ENCODE measurements at places on chromosomes 11 and 22. TPM values are rescaled to one million over a fixed set of nuclear protein-coding genes. Genes with fewer than 3 reads are reported as not detected.

The E2F8 gene
- 0.33 TPM for total RNA-seq

The IL10RA gene
- total RNA-seq: not detected

The OSM gene
- total RNA-seq: not detected

The OR52I1 gene
- total RNA-seq: not detected

The MS4A4E gene
- not detected for total RNA-seq

The IL18BP gene
- 1.6 TPM for total RNA-seq

The NOX4 gene
- 76.3 TPM for total RNA-seq

The MGAT3 gene
- total RNA-seq: not detected

The CARD16 gene
- 40.0 TPM for total RNA-seq

The UVRAG gene
- 60.3 TPM for total RNA-seq

The APOBEC3G gene
- total RNA-seq: 6.7 TPM

The HEPN1 gene
- total RNA-seq: not detected

The RIC3 gene
- not detected for total RNA-seq

The MMP27 gene
- total RNA-seq: not detected

The SRPRA gene
- 49.2 TPM for total RNA-seq

The BACE1 gene
- 7.0 TPM for total RNA-seq

The CD6 gene
- total RNA-seq: not detected

The MAPK8IP1 gene
- 2.0 TPM for total RNA-seq

The GGT1 gene
- 11.3 TPM for total RNA-seq

The GANAB gene
- 258 TPM for total RNA-seq

The SORL1 gene
- total RNA-seq: 0.09 TPM

The RPL27A gene
- 1,367 TPM for total RNA-seq

The KCNJ1 gene
- total RNA-seq: not detected

The RAB1B gene
- 62.6 TPM for total RNA-seq

The SERHL2 gene
- 7.4 TPM for total RNA-seq

The RFPL3 gene
- not detected for total RNA-seq

The ZP1 gene
- not detected for total RNA-seq

The SAA4 gene
- total RNA-seq: not detected

The POU2AF1 gene
- not detected for total RNA-seq

The TRIM29 gene
- total RNA-seq: not detected

The CHRNA10 gene
- 0.43 TPM for total RNA-seq

The MS4A12 gene
- not detected for total RNA-seq

The APOL3 gene
- 159 TPM for total RNA-seq

The ALDH3B2 gene
- total RNA-seq: not detected

The HEPHL1 gene
- total RNA-seq: not detected

The MYBPC3 gene
- total RNA-seq: not detected

The SYCE3 gene
- total RNA-seq: not detected

The KRTAP5-9 gene
- total RNA-seq: not detected

The THY1 gene
- 3.7 TPM for total RNA-seq

Measured in dermis lymphatic vessel endothelial cell (primary cell).